ENCODE measurements at places on chromosomes 6 and 20.
A peak's percentile ranks its signal among the peaks of the same experiment; 100 is the strongest.

- no peak for DNase-seq
These were observed 45.6 kb downstream of the LRRN4 start for GRCh38 chr20:6008254-6008653.

- no peak for DNase-seq
These were observed 32.2 kb downstream of the ATP9A start for GRCh38 chr20:51735728-51736600.

DNA sequence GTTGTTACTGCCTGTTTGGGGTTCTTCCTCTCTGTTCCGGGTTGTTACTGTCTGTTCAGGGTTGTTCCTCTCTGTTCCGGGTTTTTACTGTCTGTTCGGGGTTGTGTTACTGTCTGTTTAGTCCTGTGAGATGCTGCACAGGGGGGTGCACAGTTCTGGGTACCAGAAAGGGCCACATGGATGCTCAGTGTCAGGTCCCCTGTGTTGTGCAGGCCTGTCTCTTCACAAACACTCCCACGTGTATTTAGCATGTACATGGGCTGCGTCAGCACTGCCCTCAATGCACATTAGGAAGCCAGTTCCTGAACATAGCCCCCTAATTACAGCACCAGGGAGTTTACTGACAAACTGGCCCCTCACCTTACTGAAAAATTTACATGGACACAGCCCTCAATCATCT is 118.5 kb downstream of the DLL1 start:
- DNase-seq: no peak

GRCh38 chr6:146339716-146340115 is 203.9 kb upstream of the RAB32 start:
- no peak for DNase-seq

- DNase-seq: no peak
These were observed 190.3 kb upstream of the SLC24A3 start for GRCh38 chr20:19022118-19022575.

DNA sequence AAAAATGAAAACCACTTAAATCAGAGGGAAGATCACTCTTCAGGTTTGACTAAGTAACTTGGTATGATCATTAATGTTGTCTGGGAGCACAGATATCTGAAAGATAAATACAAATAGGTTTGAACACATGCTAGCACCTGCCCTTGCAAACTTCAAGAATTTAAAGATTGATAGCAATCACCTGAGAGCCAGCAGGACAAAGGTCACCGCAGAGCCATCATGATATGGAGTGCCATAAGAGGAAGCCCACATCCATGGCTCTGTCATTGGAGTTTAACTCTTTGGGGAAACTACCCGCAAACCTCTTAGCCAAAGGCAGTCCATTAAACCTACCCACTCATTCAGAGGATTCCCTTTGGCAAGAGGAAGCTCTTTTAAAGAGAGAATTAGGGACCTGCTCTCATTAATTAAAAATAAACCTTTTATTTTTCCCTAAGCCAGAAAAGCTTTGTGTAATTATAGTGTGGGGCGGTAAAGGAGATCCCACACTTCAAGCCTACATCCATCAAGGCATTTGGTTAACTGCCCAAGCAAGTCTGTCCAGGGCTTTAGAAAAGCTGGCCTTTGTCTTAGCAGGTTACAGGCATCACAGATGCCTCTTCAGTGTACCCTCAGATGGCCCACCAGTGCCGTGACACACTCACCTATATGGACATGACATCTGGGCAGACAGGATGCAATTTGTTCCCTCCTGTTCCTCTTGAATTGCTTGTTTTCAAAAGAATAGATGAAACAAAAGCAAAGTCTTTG is 73.0 kb downstream of the SASH1 start:
- no peak for DNase-seq

DNA sequence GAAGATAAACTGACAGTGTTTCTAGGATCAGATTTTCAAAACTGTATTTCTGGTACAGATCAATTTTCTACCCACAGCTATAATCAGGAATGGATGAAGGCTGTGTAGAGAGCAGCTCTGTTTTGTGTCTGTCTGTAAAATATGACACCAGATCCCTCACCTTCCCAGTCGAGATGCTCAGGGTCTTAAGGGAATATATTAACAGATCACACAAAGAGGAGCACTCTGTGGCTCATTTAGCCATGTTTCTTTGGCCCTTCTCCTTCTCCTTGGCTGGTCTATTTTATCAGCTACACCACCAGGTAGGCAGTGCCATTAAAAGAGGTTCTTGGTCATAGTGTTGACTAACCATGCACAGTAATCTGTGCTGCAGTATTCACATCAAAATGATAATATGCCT is 82.6 kb downstream of the PREP start:
- no peak for DNase-seq

DNA sequence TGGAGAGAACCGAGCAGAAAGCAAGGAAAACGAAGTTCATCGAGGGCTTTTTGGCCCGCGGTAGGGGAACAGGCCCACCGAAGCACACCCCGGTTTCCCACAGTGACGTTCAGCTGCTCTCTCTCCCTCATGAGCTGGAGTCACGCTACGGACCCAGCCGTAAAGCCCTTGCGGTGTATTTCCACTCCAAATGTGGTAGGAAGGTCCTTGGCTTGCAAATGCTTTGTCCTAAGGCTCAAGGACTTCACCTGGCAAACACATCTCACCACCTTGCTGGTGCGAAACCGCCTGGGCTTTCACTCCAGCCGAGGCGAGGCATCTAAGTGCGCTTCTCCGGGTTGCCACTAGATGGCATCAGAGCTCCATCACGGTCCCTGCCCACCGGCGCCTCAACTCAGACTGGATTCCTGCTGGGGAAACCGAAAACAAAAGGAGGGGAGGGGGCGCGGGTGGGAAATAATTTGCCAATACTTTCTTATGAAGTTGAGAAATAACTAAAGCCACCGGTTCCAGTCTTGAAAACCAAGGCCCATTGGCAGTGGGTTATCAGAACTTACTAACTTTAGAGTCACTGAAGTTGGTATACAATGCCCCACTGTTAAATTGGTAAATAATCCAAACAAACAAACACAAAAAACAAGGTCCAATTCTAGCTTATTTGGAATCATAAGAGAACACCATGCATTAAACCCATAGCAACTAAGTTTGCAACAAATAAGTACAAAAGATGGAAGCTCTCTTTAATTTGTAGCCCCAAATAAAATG is 13.4 kb upstream of the FOXC1 start:
- DNase-seq: peak; percentile 41

DNA sequence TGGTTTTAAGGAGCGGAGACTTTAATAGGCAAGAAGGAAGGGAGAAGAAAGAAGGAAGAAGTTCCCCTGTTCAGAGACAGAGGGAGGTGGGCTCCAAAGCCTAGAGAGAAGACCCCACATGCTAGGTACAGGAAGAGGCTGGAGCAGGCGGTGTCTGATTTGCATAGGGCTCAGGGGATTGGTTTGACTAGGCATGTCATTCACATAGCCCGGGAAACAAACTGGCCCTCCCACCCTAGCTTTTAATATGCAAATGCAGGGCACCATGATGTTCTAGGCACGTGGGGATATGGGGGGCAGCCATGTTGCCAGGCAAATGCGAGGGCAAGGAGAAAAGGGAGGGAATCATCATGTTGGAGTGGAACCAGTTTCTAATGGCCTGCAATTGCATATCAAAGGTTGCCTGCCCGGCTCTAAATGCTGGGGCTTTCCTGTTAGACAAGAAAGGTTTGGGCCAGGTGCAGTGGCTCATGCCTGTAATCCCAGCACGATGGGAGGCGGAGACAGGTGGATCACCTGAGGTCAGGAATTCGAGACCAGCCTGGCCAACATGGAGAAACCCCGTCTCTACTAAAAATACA is 34.3 kb upstream of the AGPAT4 start:
- no peak for DNase-seq

DNA sequence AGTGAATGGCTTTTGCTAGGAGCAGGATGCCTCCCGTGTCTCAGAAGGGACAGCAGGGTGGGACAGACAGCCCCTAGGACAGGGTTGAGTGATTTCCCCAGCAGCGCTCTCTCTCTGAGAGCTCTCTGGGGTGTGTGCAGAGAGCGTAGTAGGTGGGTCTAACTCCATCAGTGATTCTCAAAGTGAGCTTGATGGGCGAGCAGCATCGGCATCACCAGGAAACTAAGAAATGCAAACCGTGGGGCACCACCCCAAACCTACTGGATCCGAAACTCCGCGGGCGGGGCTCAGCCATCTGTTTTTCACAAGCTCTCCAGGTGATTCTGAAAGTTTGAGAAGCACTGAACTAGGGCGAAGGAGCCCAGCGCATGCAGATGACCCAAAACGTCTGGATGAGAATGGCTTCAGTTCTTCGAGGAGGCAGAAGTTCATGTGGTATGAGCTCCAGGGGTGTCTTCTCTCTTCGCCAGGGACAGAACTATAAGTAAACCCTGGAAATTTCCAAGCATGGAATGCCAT is 119.6 kb upstream of the RNF24 start:
- no peak for DNase-seq

DNA sequence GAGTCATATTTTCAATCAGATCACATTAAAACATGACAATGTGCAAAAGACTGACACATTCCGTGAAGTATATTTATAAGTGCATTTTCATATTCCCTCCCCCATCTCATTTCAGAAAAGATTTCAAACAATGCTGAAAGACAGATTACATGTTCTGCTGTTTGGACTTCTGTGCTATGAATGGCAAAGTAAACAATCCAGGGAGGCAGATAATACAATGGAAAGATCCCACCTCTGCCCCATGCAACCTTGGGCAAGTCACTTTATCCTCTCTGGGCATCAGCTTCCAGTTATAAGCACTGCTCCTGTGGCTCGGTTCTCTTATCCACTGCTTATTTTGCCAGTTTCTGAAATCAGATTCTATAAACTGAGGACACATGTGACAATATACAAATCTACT is 110.2 kb downstream of the RCAN2 start:
- DNase-seq: no peak

- DNase-seq: no peak
These were observed 7.9 kb upstream of the SDCBP2 start for GRCh38 chr20:1336699-1337367.

GRCh38 chr20:33322456-33322855 is 39.4 kb downstream of the BPIFB1 start:
- DNase-seq: no peak

- peak; percentile 54 for DNase-seq
These were observed 2.6 kb upstream of the ZBP1 start for GRCh38 chr20:57622579-57623381.

- DNase-seq: no peak
These were observed 252.9 kb upstream of the AGPAT4 start for GRCh38 chr6:161526794-161527193.

DNA sequence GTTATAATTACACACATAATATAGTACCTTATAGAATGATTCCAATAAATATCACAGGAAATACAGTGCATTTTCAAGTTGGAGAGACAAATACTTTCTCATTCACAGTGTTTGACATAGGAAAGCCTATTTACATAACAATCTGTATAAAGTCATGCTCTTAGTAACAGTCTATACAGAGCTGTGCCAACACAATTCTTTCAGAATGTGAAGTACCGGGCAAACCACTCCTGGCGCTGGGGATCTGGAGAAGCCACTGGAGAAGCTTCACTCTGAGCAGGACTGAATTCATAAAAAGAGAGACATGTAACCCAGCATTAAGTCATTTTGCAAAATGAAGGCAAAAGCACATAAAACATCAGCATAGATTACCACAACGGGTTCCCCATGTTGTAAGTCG is 24.9 kb upstream of the MCM9 start:
- no peak for DNase-seq

DNA sequence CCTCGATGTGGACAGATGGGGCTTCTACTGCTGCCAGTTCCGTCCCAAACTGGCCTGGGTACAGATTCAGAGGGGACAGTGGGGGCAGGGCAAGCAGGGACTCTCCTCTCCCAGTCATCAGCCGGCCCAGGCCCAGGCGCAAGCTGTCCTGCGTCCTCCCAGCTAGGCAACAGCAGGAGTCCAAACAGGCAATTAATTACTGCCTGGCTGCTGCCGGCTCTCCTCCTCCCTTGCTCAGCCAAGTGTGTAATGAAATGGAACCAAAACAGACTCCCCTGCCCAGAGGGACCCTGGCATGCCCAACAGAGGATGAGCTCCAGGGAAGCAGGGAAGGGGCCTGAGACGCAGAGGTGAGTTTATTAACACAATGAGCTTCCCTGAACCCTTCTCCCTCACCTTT is 17.8 kb upstream of the SLC32A1 start:
- DNase-seq: no peak

GRCh38 chr6:4693173-4693970 is 82.8 kb upstream of the CDYL start:
- no peak for DNase-seq

GRCh38 chr6:132320007-132320406 is 81.3 kb downstream of the MOXD1 start:
- no peak for DNase-seq

- DNase-seq: no peak
These were observed 13.7 kb upstream of the STMND1 start for GRCh38 chr6:17088091-17088611.

GRCh38 chr6:144307880-144308279 is 22.7 kb downstream of the UTRN start:
- no peak for DNase-seq

DNA sequence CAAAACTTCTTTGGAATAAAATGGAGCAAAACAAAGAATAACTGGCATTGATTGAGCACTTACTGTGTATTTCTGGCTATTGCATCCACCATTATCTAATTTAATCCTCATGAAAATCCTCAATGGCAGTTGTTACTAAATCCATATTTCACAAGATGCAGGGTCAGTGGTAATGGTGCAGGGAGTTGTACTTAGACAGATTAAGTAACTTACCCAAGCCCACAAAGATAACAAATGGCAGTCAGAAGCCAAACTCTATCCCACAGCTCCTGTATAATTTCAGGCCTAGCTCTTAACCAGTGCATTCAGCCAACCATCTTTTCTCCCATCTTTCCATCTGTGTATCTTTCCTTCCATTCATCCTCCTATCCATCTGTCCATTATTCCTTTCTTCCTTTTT is 29.3 kb upstream of the SSTR4 start:
- no peak for DNase-seq

- DNase-seq: no peak
These were observed 252.3 kb downstream of the LY86 start for GRCh38 chr6:6840831-6841291.

DNA sequence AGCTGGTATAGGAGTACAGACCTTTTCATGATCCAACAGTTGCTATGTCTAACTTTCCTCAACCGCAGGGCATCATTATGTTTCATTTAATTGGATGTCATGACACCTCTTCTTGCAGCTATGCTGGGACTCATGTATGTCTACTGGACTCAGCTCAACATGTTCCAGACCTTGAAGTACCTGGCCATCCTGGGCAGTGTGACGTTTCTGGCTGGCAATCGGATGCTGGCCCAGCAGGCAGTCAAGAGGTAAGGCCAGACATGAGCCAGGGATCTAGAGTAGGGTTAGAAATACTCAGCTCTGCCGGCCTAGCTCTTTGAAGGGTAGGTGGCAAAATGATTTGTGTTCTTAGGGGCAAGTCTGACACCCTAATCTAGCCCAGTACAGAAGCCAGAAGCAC is 25.2 kb downstream of the GHRH start:
- no peak for DNase-seq

DNA sequence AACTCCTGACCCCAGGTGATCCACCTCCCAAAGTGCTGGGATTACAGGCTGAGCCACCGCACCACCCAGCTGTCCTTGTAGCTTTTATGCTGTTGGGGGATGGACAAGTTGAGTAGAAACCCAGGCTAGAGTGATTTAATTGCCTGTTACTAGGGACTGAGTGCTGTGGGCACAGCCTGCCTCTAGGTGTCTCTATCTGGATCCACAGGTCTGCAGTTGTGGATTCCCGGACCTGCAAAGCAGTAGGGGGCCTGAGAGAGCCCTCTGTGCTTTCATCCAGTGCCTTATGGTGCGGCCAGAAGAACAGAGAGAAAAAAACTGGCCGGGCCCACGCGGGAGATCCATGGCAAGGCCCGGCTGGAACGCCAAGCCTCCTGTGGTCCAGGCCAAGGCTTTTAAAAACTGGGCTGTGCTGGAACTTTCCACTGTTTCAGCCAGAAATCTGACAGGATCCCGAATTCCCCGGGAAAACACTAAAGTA is 5.2 kb downstream of the SIRPA start:
- DNase-seq: no peak
